ENCODE measurements at places on chromosomes 2 and 18.

DNA sequence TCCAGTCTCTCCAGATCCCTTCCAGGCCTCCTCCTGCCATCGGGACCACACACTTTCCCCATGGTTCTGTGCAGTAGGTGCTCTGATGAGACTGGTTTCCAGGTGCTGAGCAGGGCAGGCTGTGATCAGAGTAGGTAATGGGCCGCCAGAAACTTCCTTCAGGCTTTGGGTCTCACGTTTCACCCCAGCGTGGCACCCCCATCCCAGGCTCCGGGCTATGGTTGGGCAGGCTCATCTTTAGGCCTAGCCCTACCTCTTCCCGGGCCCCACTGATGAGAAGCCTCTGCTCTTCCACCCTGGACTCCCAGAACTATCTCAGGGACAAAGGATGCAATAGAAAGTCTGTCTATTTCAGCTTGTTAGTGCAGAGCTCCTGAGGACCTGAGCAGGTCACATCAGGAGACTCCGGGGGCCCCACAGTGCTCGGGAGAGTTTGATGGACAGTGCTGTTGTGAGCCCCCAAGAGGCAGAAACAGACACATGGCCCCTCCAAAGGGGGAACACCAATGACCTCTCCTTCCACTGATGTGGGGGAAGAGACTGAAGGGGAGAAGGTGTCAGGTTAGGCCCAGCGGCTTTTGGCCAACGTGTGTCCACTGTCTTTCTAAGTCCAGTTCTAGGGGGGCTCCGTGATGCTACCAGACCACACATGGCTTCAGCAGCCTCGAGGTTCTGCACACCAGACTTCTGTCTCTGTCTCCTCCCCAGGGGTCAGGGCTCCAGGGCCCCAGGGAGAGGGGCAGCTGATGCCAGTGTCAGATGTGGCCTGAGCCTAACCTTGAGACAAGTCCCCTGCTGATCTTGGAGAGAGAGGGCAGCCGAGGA lies 5.8 kb upstream of the PROM2 start:
- DNase-seq = no peak

DNA sequence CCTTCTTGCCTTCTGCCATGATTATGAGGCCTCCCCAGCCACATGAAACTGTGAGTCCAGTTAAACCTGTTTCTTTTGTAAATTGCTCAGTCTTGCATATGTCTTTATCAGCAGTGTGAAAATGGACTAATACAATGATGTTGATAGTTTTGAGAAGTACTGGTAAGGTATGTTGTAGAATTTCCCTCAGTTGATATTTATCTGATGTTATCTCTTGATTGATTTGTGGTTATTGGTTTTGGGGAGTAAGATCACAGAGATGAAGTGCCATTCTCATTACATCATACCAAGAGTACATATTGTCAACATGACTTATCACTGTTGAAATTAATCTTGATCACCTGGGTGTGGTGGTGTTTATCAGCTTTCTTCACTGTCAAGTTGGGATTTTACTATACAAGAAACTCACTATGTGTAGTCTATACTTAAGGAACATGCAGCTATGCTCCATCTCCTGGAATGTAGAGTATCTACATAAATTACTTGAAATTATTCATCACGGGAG lies 5.1 kb upstream of the SPAG16 start:
- DNase-seq = no peak

- DNase-seq = no peak
Measured at GRCh38 chr2:227390468-227391256, 2.9 kb upstream of the SCYGR1 start.

GRCh38 chr2:220664272-220665107 lies 907.6 kb downstream of the EPHA4 start:
- no peak for DNase-seq

GRCh38 chr18:13993730-13994129 lies 78.4 kb upstream of the MC2R start:
- DNase-seq = no peak

- no peak for DNase-seq
Measured at GRCh38 chr18:62289047-62289446, 36.1 kb upstream of the TNFRSF11A start.

GRCh38 chr2:185417111-185417510 lies 321.5 kb upstream of the FSIP2 start:
- DNase-seq = no peak

- no peak for DNase-seq
Measured at GRCh38 chr2:240140920-240141319, 462 bp upstream of the OTOS start.

GRCh38 chr2:30692829-30693275 lies 114.4 kb downstream of the CAPN13 start:
- no peak for DNase-seq

- no peak for DNase-seq
Measured at GRCh38 chr2:221129657-221130056, 442.4 kb downstream of the EPHA4 start.

GRCh38 chr18:50721006-50721405 lies 98.8 kb downstream of the MRO start:
- DNase-seq = no peak

GRCh38 chr2:7625392-7626138 lies 708.4 kb downstream of the RNF144A start:
- DNase-seq = no peak

GRCh38 chr2:145221516-145221915 lies 701.6 kb upstream of the ZEB2 start:
- DNase-seq = no peak

DNA sequence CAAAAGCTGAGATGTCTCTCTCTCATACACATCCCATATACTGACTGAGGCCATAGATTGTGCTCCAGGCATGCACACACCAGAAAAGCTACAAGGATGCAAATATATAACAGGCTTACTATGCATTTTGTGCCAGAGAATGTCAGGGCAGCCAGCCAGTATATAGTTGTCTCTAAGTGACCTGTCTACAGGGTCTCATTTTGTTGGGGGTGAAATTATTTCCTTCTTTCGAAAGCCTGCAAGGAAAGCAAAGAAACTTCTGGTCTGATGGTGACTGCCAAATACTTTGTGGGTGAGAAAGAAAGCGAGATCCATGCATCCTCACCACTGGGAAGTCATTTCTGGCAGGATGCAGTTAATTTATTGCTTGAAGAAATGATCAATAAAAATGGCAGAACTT lies 70.2 kb downstream of the CDCA7 start:
- no peak for DNase-seq

- no peak for DNase-seq
Measured at GRCh38 chr18:24695168-24695567, 234.7 kb downstream of the HRH4 start.

GRCh38 chr2:100279586-100280534 lies 42.4 kb downstream of the LONRF2 start:
- no peak for DNase-seq

- peak; percentile 18 for DNase-seq
Measured at GRCh38 chr2:9474361-9475057, at the start of gene IAH1. Gene IAH1 (plus strand): TSS chr2:9474551. CDS start chr2:9474567, 16 bp downstream.

DNA sequence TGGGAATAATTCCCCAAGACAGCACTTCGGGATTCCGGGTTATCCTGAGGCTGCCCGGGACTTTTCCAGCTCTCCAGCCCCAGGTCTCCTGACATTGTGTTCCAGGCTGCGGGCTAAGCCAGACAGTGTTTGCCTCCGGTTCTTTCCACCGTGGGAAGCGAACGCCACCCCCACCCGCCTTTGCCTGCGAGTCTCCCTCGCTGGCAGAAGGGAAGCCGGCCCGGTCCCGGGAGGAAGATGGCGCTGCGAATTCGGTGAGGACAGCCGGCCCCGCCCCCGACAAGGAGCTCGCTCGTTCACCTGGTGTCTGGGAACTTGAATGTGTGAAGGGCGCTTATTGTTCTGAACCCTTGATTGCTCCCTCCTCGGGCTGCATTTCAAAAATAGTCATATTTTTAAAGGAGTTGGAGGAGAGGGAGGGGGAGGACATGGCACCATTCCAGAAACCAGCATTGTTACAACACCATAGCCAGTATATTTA lies 2.9 kb downstream of the LRATD1 start:
- DNase-seq = peak; percentile 76

DNA sequence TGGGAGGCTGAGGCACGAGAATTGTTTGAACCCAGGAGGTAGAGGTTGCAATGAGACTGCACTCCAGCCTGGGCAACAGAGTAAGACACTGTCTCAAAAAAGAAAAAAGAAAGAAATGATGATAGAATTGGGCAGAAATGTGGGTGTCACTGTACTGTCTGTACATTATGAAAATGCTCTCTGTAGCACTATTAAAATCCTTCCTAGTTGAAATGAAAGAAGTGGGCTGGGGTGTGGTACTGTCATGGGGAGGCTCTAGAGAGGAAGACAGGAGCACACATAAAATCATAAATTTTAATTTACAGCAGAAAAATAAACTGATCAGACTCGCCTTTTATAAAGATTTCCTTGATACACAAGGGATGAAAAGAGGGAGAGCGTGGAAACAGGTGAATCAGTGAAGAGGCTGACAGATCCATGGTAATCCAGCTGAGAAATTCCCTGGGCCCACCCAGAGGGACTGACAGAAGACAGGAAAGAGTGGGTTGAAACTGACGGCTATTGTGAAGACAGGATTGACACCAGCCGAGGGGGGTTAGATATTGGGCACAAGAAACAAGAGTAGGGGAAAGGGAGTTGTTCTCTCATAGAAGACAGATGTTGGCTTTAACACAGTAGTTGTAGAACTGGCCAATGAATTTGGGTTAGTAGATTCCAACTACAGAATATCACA lies 96.4 kb upstream of the ATL2 start:
- no peak for DNase-seq

GRCh38 chr2:148721520-148721931 lies 77.0 kb downstream of the EPC2 start:
- peak; percentile 6 for DNase-seq

GRCh38 chr18:34085140-34085739 lies 139.5 kb downstream of the NOL4 start:
- DNase-seq = no peak

DNA sequence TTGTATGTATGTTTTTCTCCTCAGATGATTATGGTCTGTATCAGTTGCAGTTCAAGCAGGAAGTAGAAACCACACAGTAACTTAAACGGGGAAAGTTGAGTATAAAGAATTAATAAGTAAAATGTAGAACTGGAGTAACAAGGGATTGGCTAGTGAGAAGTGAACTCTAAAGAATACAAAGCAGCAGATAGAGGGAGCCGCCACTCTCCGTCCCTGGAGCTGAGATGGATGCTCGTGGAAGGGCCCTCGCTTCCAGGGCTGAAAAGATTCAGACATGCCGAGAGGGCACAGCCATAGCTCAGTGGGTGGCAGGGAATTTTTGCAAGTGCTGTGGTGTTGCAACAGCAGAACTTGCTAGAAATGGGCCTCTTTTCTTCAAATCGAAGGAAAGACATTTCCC lies 155.8 kb downstream of the COL6A3 start:
- DNase-seq = no peak

DNA sequence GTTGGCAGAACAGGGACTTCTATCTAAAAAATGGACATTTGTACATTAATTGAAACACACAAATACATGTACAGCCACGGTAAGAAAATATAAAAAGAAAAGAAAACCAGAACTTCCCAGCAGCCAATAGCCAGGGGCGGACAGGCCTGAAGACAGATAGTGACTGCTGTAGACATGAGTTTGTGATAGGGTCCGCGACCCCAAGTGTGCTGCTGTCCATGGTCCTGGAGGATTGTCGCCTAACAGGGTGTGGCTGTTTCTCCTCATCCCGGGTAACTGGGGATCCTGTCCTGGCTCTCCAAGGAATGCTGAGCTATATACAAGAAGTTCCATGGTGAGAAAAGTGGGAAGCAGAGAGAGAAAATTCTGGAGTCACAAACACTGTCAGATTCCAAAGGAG lies 266.5 kb upstream of the SALL3 start:
- no peak for DNase-seq

DNA sequence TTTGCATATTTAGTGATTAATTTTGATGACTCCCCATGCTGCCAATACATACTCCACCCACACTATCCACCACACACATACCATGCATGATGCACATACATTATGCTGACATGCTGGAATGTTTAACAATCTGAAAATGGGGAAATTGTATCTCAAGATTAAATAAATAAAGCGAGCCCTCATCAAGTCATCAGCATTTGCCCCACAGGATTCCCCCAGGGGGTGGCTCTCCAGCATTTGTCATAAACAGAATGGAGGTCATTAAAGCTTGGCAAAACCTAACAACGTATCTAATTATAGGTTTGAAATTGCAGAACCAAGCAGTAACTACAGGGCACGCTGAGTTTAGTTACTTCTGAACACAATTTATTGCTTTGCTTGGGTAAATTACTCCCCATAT lies 141.2 kb upstream of the TACR1 start:
- peak; percentile 35 for DNase-seq

- no peak for DNase-seq
Measured at GRCh38 chr2:240392084-240392947, 43.1 kb upstream of the GPC1 start.

- DNase-seq = peak; percentile 6
Measured at GRCh38 chr2:85390941-85391669, 19.1 kb downstream of the CAPG start.

GRCh38 chr18:8431036-8431435 lies 178.2 kb upstream of the RAB12 start:
- DNase-seq = no peak

GRCh38 chr2:190843890-190844699 lies 36.5 kb upstream of the GLS start:
- no peak for DNase-seq
